ENCODE measurements at places on chromosomes 2 and 18.
A peak's percentile ranks its signal among the peaks of the same experiment; 100 is the strongest.

DNA sequence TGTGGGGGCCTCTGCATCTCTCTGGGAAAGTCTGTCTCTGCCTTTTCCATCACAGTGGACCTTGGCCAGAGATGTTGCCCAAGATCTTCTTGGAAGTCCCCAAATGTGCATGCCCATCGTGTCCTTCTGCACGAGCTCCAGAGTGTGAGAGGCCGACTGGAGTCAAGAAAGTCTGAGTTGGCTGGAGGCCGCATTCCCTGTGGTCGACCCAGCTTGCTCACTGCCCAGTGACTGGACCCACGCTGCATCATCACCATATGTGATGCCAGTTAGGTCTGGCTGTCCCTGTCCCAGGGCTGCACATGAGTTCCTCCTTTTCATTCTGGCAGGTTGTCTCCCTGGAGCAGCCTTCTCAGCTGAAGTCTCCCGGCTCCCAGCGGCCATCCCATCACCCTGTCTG is 93.8 kb downstream of the ARL4C start:
- no peak for DNase-seq

- no peak for DNase-seq
Observed at GRCh38 chr2:191618786-191619185, 59.1 kb upstream of the NABP1 start.

- DNase-seq, result no peak
Observed at GRCh38 chr2:127007652-127008051, 99.3 kb downstream of the BIN1 start.

DNA sequence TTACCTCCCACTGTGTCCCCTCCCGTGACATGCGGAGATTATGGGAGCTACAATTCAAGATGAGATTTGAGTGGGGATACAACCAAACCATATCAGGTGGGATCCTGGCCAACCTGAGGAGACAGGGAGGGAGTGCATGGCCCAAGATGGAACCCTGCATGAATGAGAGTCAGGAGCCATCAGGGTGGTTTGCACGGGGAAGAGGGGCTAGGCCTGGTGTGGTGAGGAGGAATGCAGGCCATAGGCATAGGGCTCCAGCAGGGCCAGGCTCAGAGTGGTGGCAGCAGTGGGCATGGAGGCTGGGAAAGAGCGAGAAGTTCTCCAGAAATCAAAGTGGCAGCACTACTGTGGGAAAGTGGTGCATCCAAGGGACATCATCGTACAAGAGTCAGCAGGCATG is 74.0 kb upstream of the BCL2L11 start:
- peak; percentile 47 for DNase-seq

- no peak for DNase-seq
Observed at GRCh38 chr18:468955-469790, 31.3 kb downstream of the COLEC12 start.

- DNase-seq, result no peak
Observed at GRCh38 chr2:233385489-233386044, 31.3 kb downstream of the DGKD start.

- no peak for DNase-seq
Observed at GRCh38 chr2:58731488-58731869, 490.4 kb upstream of the FANCL start.

DNA sequence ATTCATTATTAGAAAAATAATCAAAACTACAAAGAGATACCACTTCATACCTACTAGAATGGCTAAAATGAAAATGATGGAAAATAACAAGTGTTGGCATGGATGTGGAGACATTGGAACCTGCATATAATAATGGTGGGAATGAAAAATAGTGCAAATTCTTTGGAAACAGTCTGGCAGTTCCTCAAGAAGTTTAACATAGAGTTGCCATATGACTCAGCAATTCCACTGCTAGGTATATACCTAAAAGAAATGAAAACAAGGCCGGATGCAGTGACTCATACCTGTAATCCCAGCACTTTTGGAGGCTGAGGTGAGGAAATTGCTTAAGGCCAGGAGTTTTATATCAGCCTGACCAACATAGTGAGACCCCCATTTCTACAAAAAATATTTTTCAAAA is 41.6 kb upstream of the ACYP2 start:
- no peak for DNase-seq

- no peak for DNase-seq
Observed at GRCh38 chr2:28004086-28004485, 113.6 kb downstream of the BABAM2 start.

DNA sequence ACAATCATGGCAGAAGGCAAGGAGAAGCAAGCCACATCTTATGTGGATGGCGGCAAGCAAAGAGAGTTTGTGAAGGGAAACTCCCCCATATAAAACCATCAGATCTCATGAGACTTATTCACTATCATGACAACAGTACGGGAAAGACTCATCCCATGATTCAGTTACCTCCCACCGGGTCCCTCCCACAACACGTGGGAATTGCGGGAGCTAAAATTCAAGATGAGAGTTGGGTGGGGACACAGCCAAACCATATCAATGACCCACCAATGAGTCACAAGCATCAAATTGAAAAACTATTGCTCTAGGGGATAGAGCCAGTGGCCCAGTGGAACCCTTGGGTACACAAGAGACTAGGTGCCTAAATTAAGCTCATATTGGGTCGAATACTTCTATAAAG is 157.4 kb downstream of the FBXO15 start:
- no peak for DNase-seq

DNA sequence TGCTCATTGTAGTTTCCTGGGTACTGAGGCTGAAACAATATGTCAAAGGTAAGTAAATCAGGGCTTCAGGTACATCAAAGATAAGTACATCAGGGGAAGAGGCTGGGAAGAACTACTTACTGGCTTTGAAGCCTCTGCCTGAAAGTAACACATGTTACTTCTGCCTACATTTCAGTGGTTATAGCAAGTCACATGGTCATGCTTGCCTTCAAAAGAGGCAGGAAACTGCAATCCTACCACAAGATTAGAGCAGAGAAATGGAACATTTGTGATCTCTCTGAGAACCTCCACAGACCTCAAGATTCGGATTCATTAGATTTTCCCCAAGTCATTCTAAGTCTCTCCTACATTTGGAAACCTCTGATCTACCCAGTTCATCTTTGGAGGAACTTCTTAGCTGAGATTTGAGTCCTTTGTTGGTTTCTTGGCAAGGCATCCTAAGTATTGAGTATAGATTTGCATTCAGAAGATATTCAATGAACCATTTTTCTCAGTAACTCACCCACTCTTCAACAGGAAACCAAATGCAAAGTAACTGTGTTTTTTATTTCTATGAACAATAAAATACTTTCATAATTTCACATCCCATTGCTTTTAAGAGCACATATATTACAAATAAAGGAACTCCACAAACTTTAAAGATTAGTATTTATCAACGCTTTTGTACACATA is 48.5 kb upstream of the CCDC195 start:
- DNase-seq, result no peak

DNA sequence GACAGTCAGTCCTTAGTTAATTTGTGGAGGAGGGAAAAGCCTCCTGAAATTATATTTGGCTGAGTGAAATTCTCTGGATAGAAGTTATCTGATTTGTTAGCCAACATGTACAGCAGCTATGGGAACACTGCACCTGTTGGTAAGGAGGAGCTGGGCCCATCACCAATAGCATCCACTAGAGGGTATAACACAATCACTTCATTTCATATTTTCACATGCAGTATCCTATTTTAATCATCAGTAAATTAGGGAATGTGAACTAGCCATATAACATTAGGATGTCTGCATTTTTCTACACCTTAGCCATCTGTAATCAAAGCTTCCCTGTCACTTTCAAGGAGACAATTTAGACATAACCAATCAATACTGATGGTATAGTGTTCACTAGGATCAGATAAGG is 818.4 kb upstream of the CDH2 start:
- no peak for DNase-seq

GRCh38 chr2:150136893-150137292 is 350.6 kb downstream of the RND3 start:
- no peak for DNase-seq

GRCh38 chr2:67499989-67500388 is 102.9 kb downstream of the ETAA1 start:
- DNase-seq, result no peak

DNA sequence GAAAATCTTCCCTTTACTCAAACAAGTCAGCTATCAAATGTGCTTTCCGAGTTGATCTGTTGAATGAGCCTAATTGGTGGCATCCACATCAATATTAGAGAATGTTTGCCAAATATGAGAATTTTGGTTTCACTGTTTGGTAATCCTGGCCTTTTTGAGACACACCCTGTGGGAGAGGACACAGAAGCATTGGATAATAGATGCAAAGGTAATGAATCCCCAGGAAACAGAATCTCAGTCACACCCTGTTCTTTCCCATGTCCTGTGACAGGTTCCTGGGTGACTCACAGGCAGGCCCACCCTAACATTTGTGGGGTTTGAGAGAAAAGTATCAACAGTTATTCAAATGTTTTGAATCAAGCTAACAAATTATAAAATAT is 99.8 kb upstream of the PELI1 start:
- no peak for DNase-seq

- no peak for DNase-seq
Observed at GRCh38 chr2:64456293-64456692, 2.3 kb downstream of the LGALSL start.

- DNase-seq, result no peak
Observed at GRCh38 chr2:181419129-181419855, 37.9 kb upstream of the ITGA4 start.

- no peak for DNase-seq
Observed at GRCh38 chr2:208369091-208369490, 37.5 kb upstream of the PTH2R start.

DNA sequence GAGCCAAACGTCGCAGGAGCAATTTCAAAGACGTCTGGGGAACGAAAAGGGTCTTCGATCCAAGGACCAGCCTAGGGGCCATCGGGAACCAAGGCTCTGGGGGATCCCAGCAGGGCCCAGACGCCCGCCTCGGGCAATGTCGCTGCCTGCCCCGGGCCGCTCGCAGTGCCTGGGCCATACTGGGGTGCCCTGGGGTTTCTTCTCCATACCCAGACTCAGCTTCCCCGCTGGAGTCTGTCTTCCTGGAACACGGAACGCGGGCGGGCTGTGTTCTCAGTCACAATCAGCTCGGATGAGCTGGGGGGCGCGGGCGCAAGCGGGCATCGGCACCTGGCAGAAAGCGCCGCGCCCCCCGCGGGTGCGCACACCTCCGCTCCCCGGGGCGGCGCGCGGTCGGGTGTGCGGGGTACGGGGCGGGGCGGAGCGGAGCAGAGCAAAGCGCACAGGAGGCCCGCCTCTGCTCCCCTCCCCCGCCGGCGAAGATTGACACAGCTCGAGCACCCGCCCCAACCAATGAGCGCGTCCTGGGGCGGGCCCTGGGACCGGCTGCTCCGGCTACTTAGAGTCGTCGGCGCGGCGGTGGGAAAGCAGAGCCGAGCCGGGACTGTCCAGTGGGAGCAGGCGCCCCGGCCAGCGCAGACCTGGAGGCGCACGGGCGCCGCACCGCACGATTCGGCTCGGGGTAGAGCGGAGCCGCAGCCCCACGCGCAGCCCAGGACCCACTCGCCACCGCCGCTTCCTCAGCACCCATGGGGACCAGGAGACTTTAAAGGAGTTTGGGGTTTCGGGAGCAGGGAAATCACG is at the start of gene LRATD1:
Gene LRATD1, plus strand, starts transcription at position 585 of the 804 bp plus-strand sequence. CDS start 1,263 bp downstream, outside the sequence.
- DNase-seq, result no peak

DNA sequence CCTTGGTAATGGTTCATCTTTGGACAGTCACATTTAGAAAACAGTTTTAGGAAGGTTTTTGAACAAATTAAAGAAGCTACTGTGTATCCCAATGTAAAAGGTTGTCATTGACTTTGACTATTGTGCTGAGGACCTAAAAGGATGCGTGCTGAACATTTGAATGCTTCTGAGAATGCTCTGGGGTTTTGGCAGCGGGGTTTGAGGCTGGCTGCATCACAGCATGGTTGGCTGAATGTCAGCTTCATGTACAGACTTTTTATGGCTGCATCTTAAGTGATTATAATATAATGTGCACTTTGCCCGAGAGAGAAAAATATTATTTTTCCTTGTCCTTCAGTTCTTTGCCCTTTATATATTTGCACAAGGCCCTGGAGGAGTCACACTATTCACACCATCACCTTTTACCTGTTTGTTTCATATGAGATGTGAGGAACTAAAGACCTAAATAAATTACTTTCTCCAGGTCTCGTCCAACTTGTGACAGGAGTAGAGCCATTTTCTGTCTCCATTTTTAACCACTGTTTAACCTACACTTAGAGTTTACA is 125.9 kb downstream of the CCDC85A start:
- DNase-seq, result no peak

DNA sequence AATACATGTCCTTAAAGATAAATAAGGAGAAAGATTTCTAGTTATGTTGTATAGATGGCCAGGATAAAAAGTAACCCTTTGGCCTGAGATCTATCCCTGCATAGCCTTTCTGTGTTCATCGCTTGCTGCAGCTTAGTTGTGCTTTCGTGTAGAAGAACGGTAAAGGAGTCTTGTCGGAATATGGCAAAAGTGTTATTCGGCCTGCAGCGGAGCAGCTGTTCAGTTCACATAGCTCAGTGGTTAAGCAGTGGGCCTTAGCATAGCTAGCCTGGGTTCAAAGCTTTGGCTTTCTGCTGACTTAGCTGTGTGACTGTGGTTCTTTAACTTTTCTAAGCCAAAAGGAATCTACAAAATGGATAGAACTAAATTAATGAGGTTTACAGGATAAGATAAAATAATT is 55.4 kb downstream of the MALT1 start:
- DNase-seq, result no peak

- DNase-seq, result no peak
Observed at GRCh38 chr2:3785220-3785889, 82.0 kb downstream of the DCDC2C start.

- DNase-seq, result no peak
Observed at GRCh38 chr2:100272841-100273329, 49.4 kb downstream of the LONRF2 start.

DNA sequence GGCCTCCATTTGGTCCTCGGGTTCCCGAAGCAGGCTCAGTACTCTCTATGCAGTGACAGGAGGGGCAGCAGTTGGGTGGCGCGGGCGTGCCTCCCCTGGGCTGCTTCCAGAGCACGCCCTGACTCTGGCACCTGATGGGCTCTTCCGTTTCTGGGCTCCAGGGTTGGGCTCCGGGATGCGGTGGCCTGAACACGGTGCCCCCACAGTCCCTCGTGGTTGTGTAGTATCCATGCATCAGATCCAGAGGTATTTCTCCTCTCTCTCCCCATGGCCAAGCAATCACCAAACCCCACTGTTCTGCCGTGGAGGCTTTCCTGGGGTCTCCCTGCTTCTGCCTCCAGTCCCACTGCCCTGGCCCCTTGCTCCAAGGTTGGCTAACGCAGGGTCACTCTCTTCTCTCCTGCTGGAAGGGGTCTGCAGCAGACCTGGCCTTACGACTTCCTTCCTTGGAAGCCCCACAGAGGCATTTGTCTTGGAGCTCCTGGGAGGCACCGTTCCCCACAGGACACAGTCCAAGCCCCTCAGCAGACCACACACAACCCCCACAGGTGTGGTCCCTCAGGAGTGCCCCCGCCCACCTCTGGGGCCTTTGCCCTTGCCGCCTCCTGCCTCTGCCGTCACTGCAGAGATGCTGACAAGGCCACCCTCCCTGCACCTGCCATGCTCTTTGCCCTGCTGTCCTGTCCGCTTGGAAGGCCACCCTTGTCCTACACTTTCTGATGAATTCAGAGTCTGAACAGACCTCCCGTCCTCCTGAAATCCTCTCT is 136.6 kb upstream of the ASB18 start:
- no peak for DNase-seq
